ENCODE measurements at places on chromosomes 4 and X.

DNA sequence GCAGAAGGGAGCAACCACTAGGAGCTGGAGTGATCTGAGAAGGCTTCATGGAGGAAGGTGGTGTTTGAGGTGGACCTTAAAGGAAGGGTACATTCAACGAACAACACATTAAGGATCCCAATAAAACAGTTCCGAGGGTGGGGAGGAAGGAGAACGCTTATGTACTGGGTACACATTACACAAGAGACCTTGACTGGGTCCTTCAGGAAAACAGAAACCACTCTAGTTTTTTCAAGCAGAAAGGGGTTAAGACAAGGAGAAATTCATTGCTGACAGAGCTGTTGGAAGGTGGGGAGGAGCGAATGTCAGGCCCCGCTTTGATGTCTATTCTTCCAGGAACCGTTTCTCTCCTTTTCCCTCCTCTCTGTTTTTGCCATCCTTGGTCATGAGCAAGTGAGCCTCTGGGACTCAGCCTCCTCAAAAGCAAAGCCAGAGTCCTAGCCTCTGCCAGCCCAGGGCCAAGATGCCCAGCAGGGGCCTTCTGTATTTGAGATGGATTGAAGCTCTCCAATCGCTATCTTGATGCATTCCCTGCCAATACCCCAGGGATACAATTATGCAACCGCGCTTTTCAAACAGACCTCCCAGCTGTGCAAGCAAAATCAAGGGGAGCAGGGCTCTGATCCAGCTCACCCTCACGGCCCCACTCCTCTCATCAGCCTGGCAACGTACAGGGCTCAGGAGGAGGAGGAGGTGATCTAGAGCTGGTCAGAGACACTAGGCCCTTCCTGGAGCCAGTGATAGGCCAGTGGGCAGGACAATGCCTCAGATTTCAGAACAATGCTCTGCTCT is 48.4 kb downstream of the ZBTB49 start:
- no peak overlapping the region for H3K4me3 ChIP-seq
- H3K4me1 ChIP-seq, result peaks cover 10% of the 10 kb centered on the region
- no peak for DNase-seq
- H3K36me3 ChIP-seq, result no peaks in the 10 kb centered on the region
- peaks cover 3% of the 10 kb centered on the region for H3K27me3 ChIP-seq

GRCh38 chr4:152106113-152106763 is 345.4 kb upstream of the GATB start:
- peaks cover 43% of the 10 kb centered on the region for H3K36me3 ChIP-seq
- no peak for DNase-seq
- H3K4me1 ChIP-seq, result peaks cover 75% of the 10 kb centered on the region
- no peaks in the 10 kb centered on the region for H3K27me3 ChIP-seq

DNA sequence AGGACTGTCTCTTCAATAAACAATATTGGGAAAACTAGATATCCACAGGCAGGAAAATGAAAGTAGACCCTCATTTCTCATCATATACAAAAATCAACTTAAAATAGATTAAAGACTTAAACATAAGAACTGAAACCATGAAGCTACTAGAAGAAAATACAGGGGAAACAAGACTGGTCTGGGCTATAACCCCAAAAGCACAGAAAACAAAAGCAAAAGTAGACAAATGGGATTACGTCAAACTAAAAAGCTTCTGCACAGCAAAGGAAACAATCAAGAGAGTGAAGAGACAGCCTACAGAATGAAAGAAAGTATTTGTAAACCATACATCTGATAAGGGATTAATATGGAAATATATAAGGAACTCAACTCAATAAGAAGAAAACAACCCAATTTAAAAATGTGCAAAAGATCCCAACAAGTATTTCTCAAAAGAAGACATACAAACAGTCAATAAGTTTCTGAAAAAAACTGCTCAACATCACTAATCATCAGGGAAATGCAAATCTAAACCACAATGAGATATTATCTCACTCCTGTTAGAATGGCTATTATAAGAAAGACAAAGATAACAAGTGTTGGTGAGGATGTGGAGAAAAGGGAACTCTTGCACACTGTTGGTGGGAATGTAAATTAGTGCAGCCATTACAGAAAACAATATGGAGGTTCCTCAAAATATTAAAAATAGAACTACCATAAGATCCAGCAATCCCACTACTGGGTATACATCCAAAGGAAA is 325.3 kb upstream of the RASGEF1B start:
- DNase-seq, result no peak
- peak overlapping the region; percentile 20 for H3K27ac ChIP-seq
- peak overlapping the region; percentile 35 for H3K4me3 ChIP-seq
- peaks cover 3% of the 10 kb centered on the region for H3K36me3 ChIP-seq
- no peaks in the 10 kb centered on the region for H3K27me3 ChIP-seq

DNA sequence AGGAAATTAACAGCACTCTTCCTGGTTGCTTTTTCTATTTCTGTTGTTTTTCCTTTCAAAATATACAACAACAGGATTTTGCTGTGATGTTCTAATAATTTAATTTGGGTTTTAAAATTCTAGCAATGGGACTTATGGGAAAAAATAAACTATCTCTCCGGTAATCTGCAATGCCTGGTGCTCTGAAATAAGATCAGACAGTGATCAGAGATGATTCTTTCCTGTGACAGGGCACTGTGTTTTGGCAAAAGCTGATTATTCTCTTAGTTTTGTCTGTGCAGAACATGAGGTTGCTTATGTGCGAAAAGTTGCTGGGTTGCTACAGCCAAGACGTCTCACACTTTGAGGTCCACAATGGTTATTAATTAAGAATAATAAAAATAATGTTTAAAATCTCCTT is 291.7 kb downstream of the FBXO8 start:
- DNase-seq, result no peak
- H3K36me3 ChIP-seq, result no peaks in the 10 kb centered on the region
- H3K27ac ChIP-seq, result no peak overlapping the region
- no peaks in the 10 kb centered on the region for H3K27me3 ChIP-seq

GRCh38 chr4:59904331-59904730 is 1295.8 kb upstream of the ADGRL3 start:
- DNase-seq, result no peak
- H3K4me1 ChIP-seq, result no peaks in the 10 kb centered on the region
- H3K36me3 ChIP-seq, result no peaks in the 10 kb centered on the region
- H3K4me3 ChIP-seq, result no peak overlapping the region
- no peaks in the 10 kb centered on the region for H3K27me3 ChIP-seq

GRCh38 chr4:54852054-54852453 is 194.3 kb downstream of the KIT start:
- H3K4me1 ChIP-seq, result no peaks in the 10 kb centered on the region
- H3K4me3 ChIP-seq, result no peak overlapping the region
- no peak for DNase-seq

GRCh38 chrX:22666441-22666840 is 333.3 kb upstream of the DDX53 start:
- H3K36me3 ChIP-seq, result no peaks in the 10 kb centered on the region
- H3K27me3 ChIP-seq, result no peaks in the 10 kb centered on the region

- no peak overlapping the region for H3K27ac ChIP-seq
- no peak overlapping the region for H3K4me3 ChIP-seq
- no peaks in the 10 kb centered on the region for H3K27me3 ChIP-seq
- DNase-seq, result no peak
- peaks cover 12% of the 10 kb centered on the region for H3K36me3 ChIP-seq
- H3K4me1 ChIP-seq, result peaks cover 3% of the 10 kb centered on the region
Measured at GRCh38 chr4:110130576-110131358, 67.6 kb downstream of the ELOVL6 start.

GRCh38 chr4:78938868-78939666 is at the start of gene PAQR3:
Gene PAQR3, minus strand, starts transcription at chr4:78939438. Its CDS starts 214 bp downstream, at chr4:78939224.
- DNase-seq, result peak; percentile 87
- peak within 1 kb of the TSS; percentile 97 for H3K4me3 ChIP-seq
- peaks cover 14% of the 10 kb centered on the region for H3K27me3 ChIP-seq
- H3K27ac ChIP-seq, result peak within 1 kb of the TSS; percentile 92

DNA sequence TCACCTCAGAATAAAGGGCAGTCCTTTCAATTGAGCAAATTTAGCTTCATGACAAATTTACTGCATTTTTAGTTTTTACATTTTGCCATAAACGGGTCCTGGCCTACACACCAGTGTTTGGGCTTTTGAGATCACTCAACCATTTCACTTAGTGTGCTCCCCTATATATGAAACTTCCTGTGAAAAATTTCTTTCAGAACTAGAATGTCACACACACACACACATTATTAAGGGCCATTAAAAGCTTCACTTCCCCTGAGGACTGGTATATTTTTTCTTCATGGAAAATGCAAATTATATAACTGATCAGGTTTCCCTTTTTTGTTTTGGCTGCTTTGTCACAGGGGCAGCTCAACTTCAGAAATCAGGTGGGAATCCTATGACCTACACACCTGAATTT is 206.5 kb downstream of the ENOX2 start:
- no peaks in the 10 kb centered on the region for H3K36me3 ChIP-seq
- no peak for DNase-seq
- H3K27ac ChIP-seq, result no peak overlapping the region
- no peaks in the 10 kb centered on the region for H3K4me1 ChIP-seq
- no peaks in the 10 kb centered on the region for H3K27me3 ChIP-seq

DNA sequence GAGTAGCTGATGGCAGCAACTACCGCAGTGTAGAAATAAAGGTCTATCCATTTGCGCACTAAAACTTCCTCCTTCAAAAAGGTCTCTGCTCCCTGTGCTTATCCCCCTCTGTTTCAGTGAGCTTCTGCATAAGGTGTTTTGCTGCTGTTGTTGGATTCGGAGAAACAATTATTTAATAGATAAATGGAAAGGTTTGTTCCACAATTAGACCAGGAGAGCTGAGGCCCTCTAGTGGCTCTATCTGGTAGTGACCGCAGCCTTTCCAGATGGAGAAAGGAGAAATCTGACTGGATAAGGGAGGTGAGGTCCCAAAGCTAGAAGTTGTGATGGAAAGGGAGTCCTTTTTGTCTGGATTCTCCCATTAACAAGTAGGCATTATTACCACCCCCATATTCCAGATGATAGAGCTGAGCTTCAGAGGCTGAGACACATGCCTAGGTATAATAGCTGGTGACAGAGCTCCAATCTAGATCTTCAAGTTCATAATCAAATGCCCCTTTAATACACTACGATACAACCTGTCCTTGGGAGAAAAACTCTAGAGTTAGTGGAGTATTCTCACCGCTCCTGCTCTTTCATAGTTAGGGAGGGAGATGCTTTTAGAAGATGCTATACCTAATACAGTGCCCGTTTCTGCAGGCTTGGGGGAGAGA is 5.1 kb upstream of the GABRQ start:
- no peak overlapping the region for H3K4me3 ChIP-seq
- H3K27me3 ChIP-seq, result peaks cover 14% of the 10 kb centered on the region

DNA sequence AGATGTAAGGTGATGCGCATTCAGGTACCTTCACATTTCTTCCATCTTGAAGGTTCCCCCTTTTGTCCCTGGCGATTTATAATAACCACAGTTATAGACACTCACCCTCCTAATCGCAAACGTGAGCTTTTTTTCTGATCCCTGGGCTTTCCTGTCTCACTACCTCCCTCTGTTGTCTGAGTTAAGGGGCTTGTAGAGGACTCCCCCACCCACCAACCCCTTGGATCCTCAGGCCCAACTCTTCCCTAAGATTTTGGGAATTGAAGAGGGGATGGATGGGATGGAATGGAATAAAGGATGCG is 1.4 kb downstream of the CNKSR2 start:
- H3K4me1 ChIP-seq, result peaks cover 27% of the 10 kb centered on the region
- H3K27me3 ChIP-seq, result no peaks in the 10 kb centered on the region
- H3K36me3 ChIP-seq, result no peaks in the 10 kb centered on the region
- H3K27ac ChIP-seq, result no peak overlapping the region
- DNase-seq, result peak; percentile 19

DNA sequence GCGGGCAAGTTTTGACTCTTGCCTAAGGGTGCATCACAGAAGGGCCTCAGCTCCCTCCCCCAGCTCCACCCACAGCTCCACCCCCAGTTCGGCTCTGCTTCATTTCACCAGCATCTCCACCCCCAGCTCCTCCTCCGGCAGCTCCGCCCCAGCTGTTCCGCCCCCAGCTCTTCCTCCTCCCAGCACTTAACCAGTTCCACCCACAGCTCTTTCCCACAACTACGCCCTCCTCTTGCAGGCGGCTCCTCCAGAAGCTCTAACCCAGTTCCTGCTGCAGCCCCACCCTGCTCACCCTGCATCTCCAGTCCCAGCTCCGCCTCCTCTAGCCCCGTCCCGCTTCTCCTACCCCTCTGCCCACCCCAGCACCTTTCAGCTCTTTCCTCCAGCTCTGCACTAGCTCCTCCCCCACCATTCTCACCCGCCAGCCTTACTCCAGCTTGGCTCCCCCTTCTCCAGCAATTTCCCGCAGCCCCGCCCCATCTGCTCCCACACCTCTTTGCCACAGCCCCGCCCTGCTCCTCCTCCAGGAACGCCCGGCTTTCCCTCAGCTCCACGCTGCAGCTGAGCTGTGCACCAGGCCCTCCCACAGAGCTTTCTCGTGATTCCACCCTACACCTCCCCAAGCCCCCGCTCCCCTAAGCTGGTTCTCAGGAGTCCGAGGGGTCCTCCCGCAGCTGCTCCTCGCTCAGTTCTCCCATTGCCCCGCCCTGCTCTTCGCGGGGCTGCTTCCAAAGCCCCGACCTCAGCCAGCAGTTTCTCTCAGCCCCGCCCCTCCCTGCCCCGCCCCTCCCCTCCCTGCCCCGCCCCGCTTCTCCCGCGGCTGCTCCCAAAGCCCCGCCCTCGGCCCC is 1.3 kb upstream of the EOLA1 start:
- peak; percentile 94 for DNase-seq
- H3K4me1 ChIP-seq, result peaks cover 8% of the 10 kb centered on the region
- H3K27me3 ChIP-seq, result no peaks in the 10 kb centered on the region
- peak overlapping the region; percentile 93 for H3K27ac ChIP-seq

DNA sequence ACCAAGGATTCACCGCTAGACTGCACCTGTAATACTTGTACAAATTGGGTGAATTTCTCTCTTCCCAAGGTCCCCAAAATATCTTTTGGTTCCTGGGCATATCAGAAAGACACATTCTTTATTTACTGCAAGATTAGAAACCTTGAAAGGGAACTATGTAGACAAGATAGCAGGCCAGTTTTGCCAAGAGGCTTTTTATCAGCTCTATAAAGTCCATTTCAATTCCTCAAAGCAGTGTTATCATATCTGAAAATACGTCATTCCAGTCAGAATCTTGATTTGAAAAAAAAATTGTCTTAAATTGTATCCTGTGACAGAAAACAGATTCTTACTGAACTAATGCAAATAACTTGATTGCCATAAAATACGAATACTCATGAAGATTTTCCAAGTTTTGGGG is 37.0 kb upstream of the NSG1 start:
- DNase-seq, result no peak
- H3K27me3 ChIP-seq, result no peaks in the 10 kb centered on the region
- H3K27ac ChIP-seq, result no peak overlapping the region

GRCh38 chr4:187480146-187481145 is 515.1 kb upstream of the ZFP42 start:
- no peak overlapping the region for H3K27ac ChIP-seq
- no peak for DNase-seq
- no peak overlapping the region for H3K4me3 ChIP-seq
- H3K27me3 ChIP-seq, result no peaks in the 10 kb centered on the region
